Ovary (tissue), 10 donors: ENCODE measurements at places on chromosomes 6 and 20. TPM values are rescaled to one million over a fixed set of nuclear protein-coding genes. Genes with fewer than 3 reads are reported as not detected.

GRCh38 chr6:161918628-161919205 lies 644.9 kb upstream of the AGPAT4 start:
- DNase-seq = no peak

DNA sequence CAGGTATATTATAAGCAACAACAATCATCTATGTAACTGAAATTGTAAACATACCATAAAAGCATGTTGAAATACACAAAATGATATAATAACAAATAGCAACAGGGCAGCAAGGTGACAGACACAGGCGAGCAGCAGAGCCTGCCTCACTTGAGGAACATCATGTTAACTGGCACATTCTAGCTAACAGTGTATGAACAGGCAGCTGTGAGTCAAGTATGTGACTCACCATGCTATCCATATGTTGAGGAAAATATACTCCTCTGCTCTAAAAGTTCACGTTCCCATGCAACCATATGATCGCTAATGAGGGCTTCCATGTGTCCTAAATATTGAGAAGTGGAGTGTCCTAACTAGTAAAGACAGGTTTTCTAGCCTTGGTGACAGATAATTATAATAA lies 18.4 kb downstream of the SERAC1 start:
- DNase-seq = no peak

- DNase-seq = no peak
Observed at GRCh38 chr6:125979101-125979500, 7.2 kb upstream of the TRMT11 start.

- DNase-seq = no peak
Observed at GRCh38 chr6:4346659-4347333, 211.4 kb upstream of the ECI2 start.

GRCh38 chr20:58306421-58307261 lies 2.9 kb upstream of the RAB22A start:
- no peak for DNase-seq

GRCh38 chr6:121143476-121143875 lies 190.8 kb downstream of the TBC1D32 start:
- DNase-seq = no peak

- no peak for DNase-seq
Observed at GRCh38 chr6:31131595-31131994, 7.3 kb downstream of the PSORS1C2 start.

DNA sequence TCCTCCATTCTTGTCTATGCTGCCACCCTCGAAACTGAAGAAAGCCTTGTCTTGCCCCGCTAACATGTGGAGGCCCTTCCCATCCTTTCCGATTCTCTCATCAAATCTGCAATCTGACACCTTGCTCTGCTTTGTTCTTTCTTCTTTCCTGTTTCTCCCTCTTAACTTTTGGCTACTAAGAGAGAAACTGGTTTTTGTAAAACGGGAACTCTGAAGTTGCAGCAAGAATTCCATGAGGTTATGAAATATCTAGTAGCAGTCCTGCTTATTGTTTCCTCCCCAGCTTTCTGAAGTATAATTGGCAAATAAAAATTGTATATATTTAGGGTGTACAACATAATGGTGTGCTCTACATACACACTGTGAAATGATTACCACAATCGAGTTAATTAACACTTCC lies 80.2 kb downstream of the MAP7 start:
- no peak for DNase-seq

DNA sequence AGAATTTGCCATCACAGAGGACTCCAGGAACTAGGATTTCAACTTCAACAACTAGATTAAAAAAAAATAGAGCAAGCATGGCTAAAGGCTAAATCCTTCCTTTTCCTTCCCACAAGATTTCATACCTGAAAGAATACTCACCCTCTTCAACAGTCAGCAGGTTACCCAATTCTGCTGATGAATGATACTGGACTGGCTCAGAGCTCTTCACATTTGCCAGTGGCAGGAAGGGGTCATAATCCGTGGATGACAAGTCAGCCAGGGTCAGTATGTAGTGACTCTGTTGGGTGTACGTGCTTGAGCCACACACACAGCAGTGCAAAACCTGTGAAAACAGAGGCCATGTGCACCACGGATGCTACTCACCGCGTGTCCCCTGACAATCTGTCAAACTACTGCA lies 152.9 kb downstream of the INSM1 start:
- DNase-seq = no peak

GRCh38 chr6:34544776-34545471 lies 11.2 kb downstream of the SPDEF start:
- DNase-seq = no peak

Gene PBOV1
- total RNA-seq = not detected

GRCh38 chr6:36432151-36432671 lies 10.4 kb downstream of the PXT1 start:
- no peak for DNase-seq

GRCh38 chr6:125310994-125311649 lies 9.4 kb upstream of the HDDC2 start:
- no peak for DNase-seq

- DNase-seq = no peak
Observed at GRCh38 chr6:96645106-96645505, 82.2 kb downstream of the FHL5 start.

Gene SLC17A1
- not detected for total RNA-seq

GRCh38 chr20:38995536-38996044 lies 33.4 kb downstream of the DHX35 start:
- peak; percentile 26 for DNase-seq

DNA sequence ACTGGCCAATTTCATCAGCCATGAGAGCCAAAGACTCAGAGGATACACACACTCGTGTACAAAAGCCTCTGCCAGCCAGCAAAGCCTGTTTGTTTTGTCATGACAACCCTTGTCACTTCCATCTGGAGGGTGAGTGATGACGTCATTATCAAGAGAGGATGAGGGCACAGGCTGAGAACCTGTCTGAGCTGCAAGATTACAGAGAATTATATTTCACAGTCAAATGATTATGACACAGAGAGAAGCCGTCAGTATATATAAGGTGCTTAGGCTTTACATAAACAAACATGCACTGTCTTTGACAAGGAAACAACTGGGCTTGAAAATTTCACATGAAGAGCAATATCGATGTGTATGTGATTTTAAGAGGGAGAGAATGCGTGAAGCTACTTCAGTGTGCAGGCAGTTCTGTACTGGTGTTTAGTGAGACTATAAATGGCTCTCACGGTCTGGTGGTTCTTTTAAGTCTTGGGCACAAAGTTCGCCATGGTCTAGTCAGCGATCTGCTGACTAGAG lies 36.5 kb upstream of the BCLAF1 start:
- DNase-seq = no peak

DNA sequence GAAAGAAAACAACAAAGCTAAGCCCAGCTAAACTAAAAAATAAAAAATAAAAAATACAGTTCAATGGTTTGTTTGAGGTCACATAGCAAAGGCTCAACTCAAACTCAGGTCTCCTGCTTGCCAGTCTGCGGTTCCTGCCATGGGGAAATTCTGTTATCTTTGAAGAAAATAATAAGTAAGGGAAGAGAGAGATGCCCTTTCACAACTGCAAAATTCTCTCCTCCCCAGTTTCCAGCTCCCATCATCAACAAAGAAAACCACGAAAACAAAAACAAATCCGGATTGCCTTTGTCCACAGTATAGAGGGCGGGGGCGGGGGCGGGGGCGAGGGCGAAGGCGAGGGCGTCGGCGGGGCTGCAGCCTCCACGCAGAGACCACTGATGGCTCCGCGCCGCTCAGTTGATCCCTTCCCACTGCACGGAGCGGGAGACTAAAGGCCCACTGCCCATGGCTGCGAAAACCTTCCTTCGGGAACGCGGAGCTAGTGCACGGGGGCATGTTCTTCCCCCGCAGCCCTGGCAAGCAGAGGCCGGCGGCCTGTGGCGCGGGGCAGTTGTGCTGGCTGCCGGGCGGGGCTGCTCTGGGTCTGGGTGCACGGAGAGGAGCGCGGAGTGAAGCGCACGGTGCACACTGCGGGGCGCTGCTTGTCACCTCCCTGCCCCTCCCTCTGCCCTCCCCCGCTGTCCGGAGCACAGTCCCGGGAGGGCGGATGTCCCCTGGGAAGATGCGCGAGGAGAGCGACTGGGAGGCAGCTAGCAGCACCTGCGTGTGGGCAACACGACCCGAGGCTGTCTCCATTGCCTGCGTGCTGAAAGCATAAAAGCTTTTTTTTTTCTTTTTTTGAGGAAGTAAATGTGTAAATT lies 54.1 kb upstream of the TPD52L1 start:
- peak; percentile 70 for DNase-seq

- no peak for DNase-seq
Observed at GRCh38 chr20:6060213-6060612, 6.4 kb upstream of the LRRN4 start.

DNA sequence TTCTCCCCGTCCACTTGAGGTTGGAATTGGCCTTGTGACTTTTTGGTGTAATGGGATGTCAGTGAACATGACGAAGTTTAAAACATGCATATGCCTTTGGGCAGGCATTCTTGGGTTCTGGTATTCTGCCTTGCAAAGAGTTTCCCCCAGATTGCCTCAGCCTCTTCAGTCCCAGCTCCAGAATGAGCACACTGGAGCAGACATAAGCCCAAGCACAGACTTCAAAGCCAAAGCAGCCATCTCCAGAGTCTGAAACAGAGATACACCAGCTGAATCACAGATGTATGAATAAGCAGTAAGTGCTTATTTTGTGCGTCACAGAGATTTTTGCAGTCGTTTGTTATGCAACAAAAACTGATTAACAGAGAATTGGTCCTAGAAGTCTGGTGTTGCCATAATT lies 546.0 kb downstream of the FRK start:
- no peak for DNase-seq

DNA sequence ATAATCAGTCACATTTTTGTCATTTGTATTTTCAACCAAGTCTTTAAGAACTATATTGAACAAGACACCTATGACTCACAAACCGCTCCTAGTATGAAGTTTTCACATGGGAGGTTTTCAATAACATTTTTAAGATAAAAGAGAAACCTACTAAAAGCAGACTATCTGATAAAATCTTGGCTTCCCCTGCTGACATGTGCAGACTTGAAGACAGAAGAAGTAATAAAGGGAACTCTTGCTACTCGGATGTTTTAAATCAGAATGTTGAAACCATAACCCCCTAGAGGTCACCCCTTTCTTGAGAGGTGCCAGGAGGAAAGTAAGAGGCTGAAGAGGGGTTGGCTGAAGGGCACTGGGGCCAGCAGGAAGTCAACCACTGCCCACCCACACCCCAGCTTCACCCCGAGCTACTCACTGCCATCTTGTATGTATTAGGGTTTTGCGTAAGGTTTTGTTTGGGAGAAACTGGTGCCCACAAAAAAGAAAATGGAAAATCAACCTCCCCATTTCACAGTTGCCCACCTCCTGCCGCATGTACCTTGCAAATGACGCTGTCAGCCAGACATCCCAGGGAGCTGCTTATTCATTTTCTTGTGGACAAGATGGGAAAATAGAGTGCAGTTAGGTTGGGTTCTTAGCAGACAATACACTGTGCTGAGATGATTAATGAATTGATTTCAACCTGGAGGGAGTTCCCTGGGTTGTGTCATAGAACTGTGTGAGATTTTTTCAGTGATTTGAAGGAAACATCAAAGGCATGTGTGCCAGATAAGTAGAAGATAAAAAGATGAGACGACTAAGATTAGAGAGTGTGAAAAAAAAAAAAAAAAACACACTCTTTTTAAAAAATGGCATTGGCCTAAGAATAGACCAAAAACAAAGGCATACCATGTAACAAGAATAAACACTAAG lies 83.2 kb upstream of the TAB2 start:
- DNase-seq = no peak

- no peak for DNase-seq
Observed at GRCh38 chr6:135576055-135576454, 78.5 kb upstream of the AHI1 start.

DNA sequence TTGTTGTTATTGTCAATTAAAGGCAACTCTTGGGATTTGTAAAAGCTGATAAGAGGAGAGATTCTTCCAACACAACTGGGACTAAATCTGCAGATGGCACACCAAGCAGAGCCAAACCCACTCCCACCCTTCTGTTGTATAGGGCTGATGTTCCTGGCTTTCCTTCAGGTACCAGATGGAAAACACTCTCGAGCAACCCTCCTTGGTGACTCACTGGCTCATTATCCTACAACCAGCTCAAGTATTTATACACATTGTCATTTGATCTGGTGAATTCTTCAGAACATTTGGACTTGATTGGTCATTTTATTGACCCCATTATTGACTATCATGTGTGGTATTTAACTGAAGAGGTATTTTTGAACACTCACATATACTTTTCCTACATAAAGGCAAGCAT lies 190.3 kb upstream of the PCSK2 start:
- DNase-seq = no peak

Gene FAXC
- total RNA-seq = 0.83 TPM

Gene SLC22A7
- total RNA-seq = not detected

Gene COL21A1
- 7.6 TPM for total RNA-seq

GRCh38 chr6:111423960-111424846 lies 58.8 kb downstream of the REV3L start:
- no peak for DNase-seq

GRCh38 chr6:136763255-136763654 lies 29.0 kb downstream of the MAP3K5 start:
- no peak for DNase-seq

DNA sequence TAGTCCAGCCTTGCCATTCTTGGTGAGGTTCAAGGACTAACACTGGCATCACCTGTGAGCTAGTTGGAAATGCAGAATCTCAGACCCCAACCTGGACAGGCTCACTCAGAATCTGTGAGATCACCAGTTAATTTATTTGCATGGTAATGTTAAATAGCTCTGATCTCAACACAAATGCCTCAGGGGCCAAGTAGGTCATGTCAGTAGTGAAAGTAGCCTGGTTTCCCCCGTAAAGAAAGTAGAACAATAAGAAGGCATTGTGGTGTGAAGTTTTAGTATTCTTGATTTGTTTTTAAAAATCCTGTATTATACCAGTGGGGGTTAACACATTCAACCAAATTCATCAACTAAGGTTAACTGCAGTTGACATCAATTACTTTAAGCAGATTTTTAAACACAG lies 105.5 kb downstream of the PPP1R14C start:
- no peak for DNase-seq

DNA sequence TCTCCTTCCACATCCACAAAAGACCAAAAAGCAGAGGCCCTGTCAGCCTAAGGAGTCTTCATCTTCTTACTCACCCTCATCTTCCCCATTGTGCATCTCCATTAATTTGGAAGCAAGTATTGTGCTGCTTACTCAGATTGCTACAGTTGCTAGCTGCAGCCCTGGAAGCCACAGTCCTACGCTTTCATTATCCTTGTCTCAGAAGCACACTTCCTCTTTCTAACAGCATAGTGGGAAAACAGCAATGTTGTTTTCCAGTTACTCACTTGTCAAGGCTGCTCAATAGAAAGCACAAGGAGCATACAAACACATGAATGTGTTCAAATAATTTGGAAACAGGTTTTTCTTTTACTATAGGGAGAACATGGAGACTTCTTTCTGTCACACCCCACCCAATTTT lies 76.6 kb upstream of the RBM24 start:
- DNase-seq = no peak

Gene MC3R
- total RNA-seq = not detected

Gene FOXS1
- total RNA-seq = not detected

Gene FAM184A
- total RNA-seq = 10.5 TPM

Gene GTSF1L
- total RNA-seq = not detected
